Ascending aorta (tissue), 2 donors: ENCODE measurements at places on chromosomes 2 and 18. TPM values are rescaled to one million over a fixed set of nuclear protein-coding genes. Genes with fewer than 3 reads are reported as not detected.

The MZT2B gene
- total RNA-seq, result 239 TPM

The SERPINB7 gene
- total RNA-seq, result not detected

The ADAM23 gene
- 2.3 TPM for total RNA-seq

The FAM161A gene
- not detected for total RNA-seq

The SUCLG1 gene
- total RNA-seq, result 23.2 TPM

The SETBP1 gene
- total RNA-seq, result 23.5 TPM

The MEIS1 gene
- 46.7 TPM for total RNA-seq

The CHST9 gene
- 0.21 TPM for total RNA-seq

The TBR1 gene
- total RNA-seq, result not detected

The GMCL1 gene
- total RNA-seq, result 10.4 TPM

The TFCP2L1 gene
- 5.5 TPM for total RNA-seq

The DPYSL5 gene
- total RNA-seq, result not detected

The NCOA1 gene
- total RNA-seq, result 19.3 TPM

The CD8B gene
- not detected for total RNA-seq

The GRB14 gene
- total RNA-seq, result 1.1 TPM

The CD8A gene
- total RNA-seq, result 17.7 TPM

The KLHL29 gene
- 16.3 TPM for total RNA-seq

The LIMS4 gene
- 21.2 TPM for total RNA-seq

The SLC16A14 gene
- total RNA-seq, result 15.8 TPM

The ZC3H6 gene
- 1.5 TPM for total RNA-seq

The TOGARAM2 gene
- not detected for total RNA-seq

The RAB27B gene
- total RNA-seq, result 0.11 TPM

The RPRD1A gene
- total RNA-seq, result 16.4 TPM

The TMEM178A gene
- 29.5 TPM for total RNA-seq

The NRBP1 gene
- total RNA-seq, result 42.1 TPM

The OST4 gene
- total RNA-seq, result 158 TPM

The RFX8 gene
- total RNA-seq, result not detected

The UBE2F gene
- 50.7 TPM for total RNA-seq

The WBP1 gene
- 18.1 TPM for total RNA-seq

The GBX2 gene
- total RNA-seq, result not detected

The TLX2 gene
- not detected for total RNA-seq

The CAPN13 gene
- total RNA-seq, result not detected

The ALK gene
- total RNA-seq, result not detected

The ZNF397 gene
- 13.9 TPM for total RNA-seq

The POTEC gene
- not detected for total RNA-seq

The PPM1G gene
- total RNA-seq, result 24.7 TPM

The PHLPP1 gene
- 9.8 TPM for total RNA-seq

The PREPL gene
- 22.6 TPM for total RNA-seq

The DES gene
- total RNA-seq, result 182 TPM

The GPR35 gene
- total RNA-seq, result not detected

The POMC gene
- 18.6 TPM for total RNA-seq

The RNF125 gene
- 8.6 TPM for total RNA-seq

The SP3 gene
- 58.0 TPM for total RNA-seq

The LYPD1 gene
- total RNA-seq, result not detected

The MDH1B gene
- not detected for total RNA-seq

The SP5 gene
- total RNA-seq, result 2.8 TPM

The ZNF804A gene
- total RNA-seq, result not detected

The ASAP2 gene
- total RNA-seq, result 56.9 TPM
